ENCODE measurements at places on chromosomes 4 and X.

- DNase-seq: no peak
Observed at GRCh38 chr4:25881193-25881592, 18.4 kb upstream of the SEL1L3 start.

DNA sequence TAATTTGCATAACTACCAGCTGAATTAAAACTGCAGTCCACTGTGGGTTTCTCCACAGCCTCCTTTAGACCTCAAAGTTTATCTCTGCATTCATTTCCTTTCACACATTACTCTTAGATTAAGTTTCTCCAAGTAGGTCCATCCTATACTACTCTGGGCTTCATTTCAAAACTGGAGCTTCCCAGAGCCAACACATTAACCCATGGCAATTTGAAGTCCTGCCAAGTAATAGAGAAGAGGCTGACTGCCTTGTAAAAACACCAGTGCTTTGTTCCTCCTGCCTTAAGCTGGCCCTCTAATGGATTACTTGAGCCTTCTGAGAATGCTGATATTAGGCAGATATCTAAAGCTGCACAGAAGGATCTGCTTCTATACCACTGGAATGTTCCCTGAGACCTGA lies 997.2 kb upstream of the SLIT2 start:
- no peak for DNase-seq

DNA sequence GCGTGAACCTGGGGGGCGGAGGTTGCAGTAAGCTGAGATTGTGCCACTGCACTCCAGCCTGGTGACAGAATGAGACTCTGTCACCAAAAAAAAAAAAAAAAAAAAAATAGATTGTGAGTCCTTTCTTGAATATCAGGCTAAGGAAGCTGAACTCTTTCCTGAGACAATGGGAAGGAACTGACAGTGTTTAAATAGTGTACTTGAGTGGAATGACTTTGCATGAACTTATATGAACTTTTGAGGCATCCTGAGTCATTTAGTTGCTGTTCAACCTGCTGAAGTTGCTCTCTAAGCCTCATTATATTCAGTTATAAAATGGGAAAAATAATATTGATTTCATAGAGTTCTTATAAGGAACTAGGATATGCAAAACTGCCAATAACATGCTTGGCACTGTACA lies 79.3 kb upstream of the LIMCH1 start:
- DNase-seq: no peak

GRCh38 chr4:101795704-101796103 lies 5.2 kb downstream of the BANK1 start:
- no peak for DNase-seq

- DNase-seq: no peak
Observed at GRCh38 chrX:12953420-12953819, 21.5 kb upstream of the TMSB4X start.

DNA sequence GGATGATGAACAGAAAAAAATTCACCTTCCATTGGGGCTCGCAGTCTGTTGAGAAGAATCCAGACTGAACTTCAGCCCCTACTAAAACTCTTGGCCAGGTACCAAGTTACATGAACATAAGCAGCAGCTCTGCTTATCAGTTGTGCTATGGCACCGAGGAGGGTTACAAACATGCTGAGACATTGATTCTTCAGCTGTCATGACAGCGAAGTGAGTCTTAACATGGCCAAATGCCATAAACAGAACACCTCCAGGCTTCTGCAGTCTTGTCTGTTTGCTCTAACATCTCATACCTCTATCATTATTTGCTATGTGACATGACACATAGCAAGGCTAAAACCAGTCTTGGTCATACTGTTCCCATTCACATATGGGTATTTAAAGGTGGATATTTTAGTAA lies 521.5 kb downstream of the GRID2 start:
- DNase-seq: no peak

DNA sequence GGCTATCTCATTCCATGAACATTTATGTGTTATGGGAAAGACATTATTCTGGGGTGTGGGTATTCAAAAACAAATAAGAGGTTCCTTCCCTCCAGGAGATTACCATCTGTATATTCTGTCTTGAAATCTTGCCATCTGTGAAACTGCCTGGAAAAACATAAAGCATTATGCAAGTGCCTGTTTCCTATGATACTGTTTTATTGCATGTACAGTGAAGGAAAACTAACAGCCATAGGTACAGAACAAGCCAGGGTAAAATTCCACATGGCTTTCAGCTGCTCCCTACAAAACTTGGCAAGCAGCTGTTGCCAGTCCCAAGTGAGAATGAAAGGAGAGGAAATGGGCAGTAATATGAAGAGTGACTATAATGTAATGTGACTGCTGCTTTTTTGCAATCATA lies 136.0 kb downstream of the GUCY2F start:
- DNase-seq: no peak

GRCh38 chr4:38682336-38682735 lies 18.3 kb downstream of the KLF3 start:
- no peak for DNase-seq

DNA sequence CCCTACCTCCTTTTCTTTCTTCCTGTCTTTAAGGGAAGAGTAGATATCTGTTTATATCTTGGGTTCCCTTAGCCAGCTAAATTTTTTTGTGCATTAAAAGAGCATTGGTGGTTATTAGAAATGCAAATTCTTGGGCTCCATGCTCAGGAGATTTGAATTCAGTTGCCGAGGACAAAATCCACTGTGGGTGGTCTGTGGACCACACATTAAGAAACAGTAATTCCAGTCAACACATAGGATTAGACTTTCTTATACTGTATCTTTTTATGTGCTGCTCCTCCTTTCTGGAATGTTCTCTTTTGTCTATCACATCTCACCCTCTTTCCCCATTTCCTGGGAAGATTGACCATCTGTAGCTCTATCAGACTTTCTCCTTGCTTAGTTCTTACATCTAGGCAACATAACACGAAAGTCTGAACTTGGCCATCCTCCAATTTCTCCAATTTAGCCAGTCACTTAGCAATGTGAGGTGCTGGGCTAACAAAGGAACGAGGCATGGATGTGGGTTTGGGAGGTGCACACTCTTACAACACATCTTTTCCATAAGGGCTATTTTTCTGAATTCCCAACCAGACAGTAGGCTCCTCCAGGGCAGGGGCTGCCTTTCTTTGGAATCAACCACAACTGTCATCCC lies 5.3 kb upstream of the PDLIM3 start:
- no peak for DNase-seq

DNA sequence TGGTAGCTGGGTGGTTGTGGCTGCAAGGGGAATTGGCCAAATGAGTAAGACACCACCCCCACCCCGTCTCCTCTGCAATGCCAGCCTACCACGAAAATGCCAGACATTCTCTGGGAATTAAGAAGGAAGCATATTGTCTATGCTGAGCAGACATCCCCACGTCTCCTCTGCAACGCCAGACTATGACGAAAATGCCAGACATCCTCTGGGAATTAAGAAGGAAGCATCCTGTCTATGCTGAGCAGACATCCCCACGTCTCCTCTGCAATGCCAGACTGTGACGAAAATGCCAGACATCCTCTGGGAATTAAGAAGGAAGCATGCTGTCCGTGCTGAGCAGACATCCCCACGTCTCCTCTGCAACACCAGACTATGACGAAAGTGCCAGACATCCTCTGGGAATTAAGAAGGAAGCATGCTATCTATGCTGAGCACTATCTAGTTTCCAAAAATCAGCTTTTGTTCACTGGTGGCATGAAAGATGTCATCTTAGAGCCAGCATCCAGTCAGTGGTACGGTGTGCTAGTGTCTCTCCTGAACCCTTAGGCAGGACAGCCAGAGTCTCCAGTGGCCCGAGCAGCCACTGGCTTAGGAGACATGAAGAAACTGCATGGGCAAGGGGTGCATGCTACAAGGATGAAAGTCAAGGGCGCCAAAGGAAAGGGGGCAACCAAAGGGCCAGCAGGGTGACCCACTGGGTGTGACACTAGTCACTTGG lies 339.8 kb upstream of the FRG1 start:
- no peak for DNase-seq

- no peak for DNase-seq
Observed at GRCh38 chr4:52852041-52852440, 10.1 kb upstream of the RASL11B start.

DNA sequence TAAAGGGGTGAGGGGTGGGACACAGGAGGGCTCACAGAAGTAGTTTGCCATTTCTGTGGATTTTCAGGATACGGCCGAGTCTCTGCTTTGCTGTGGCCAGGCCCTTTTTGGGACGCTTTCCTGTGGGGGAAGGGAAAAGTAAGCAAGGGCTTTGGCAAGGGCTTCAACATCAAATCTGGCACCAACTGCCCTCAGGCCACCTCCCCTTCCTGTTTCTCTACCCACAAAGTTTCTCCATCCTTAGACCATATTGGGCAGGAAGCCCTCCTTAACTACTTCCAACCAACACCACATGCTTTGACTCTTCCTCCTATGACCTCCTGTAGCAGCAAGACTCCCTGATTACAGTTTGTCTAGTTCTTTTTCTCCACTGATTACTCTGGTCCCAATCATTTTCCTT lies 105.1 kb downstream of the PHF8 start:
- no peak for DNase-seq

DNA sequence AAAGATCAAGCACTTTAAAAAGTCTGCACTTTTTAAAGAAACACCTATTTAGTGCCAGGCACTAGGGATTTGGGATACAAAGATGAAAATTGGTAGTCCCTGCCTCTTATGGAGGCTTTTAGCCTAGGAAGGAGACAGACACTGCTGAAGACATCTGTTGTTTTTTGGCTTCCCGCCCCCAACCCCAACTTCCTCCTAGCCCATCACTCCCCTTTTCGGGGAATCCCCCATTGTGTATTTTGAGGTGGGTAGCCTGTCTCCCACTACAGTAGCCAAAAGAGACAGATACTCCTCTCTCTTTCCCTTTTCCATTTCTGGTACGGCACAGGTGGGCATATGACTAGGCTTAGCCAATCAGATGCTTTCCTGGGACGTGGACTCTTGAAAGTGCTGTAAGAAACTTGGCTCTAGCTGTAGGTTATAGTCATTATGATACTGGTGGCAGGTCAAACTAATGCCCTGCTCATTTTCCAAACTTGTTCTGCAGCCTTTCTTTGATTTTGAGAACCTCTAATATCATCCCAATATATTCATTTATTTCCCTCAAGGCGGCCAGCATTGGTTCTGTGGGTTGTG lies 194.6 kb upstream of the RBPJ start:
- no peak for DNase-seq

GRCh38 chr4:2927696-2928075 lies 35.5 kb downstream of the NOP14 start:
- no peak for DNase-seq

- DNase-seq: no peak
Observed at GRCh38 chrX:2723286-2723879, 28.5 kb upstream of the XG start.

- no peak for DNase-seq
Observed at GRCh38 chr4:143085224-143085623, 99.5 kb upstream of the USP38 start.

GRCh38 chrX:2819345-2820135 lies 9.2 kb upstream of the GYG2 start:
- DNase-seq: peak; percentile 20

DNA sequence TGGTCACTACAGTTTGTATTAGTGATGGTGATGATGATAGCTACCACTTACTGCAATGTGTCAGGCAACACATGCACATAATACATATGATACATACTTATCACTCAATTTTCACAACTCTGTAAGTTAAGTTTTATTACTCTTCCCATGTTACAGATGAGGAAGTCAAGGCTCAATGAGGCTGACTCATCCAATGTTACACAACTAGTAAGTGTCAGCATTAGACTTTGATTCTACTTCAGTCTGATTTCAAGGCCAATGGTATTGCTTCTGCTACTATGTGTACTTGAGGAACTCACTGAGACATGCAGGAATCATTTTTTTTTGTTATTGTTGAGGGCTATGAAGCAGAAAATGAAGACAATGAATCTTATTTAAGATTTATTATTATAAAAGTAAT lies 96.4 kb upstream of the TRPC5OS start:
- DNase-seq: no peak

DNA sequence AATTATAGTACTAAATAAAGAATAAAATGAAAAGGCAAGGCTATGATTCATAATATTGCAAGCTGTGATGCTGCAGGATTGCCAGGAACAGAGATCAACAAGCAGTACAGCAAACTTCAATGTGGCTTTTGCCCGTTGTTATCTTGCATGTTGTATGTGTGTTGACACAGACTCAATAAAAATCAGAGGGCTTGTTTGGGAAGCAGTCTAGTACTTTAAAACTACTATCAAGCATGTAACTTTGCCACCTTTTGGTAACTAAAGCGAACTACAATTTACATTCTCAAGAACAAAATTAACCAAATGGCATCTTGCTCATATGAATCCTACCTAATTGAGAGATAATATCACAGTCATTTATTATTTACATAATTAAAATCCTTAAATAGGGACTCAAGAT lies 79.8 kb upstream of the GPM6A start:
- no peak for DNase-seq

GRCh38 chr4:184655889-184656869 lies 6.6 kb downstream of the PRIMPOL start:
- DNase-seq: no peak

- DNase-seq: no peak
Observed at GRCh38 chr4:6466756-6467381, 5.5 kb downstream of the PPP2R2C start.

GRCh38 chr4:185247151-185247550 lies 37.8 kb downstream of the SNX25 start:
- DNase-seq: no peak

DNA sequence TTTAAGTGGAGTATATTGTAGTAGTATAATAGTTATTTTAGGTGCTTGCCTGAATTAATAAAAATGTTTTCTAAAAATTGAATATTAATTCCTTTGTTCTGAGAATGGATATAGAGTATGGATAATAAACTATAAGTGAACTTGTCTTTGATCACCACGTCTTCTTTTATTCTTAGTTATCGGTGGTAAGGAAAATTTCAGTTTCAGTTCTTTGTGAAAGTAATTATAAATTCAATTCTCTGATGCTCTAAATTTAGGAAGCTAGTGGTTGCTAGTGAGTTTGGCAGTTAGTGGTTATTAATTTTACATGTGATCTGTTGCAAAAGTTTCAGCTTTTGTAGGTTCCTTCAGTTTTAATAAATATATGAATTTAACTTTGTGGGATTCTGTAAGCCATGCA lies 30.8 kb downstream of the MRPL1 start:
- no peak for DNase-seq

- DNase-seq: no peak
Observed at GRCh38 chr4:8651661-8652180, 59.2 kb downstream of the CPZ start.

- DNase-seq: no peak
Observed at GRCh38 chrX:42776195-42776594, 1.8 kb downstream of the PPP1R2C start.

DNA sequence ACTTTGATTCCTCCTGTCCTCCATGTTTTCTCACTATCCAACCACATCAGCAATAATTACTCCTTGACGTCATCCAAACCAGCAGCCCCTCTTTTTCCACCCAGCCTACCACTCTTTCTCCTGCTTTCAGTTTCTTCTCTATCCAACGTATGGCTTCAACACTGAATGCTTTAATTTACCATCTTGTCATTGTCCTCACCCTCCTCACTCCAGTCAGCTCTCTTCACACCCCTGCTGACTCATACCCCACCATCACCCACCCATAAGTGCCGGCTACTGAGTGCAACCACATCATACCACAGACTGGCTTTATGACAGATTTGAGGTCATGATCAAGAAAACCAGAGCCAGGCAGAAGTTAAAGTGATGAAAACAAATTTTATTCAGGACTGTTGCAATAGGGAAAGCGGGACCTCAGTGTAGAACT lies 9.8 kb upstream of the ANXA5 start:
- DNase-seq: no peak

Measured in Calu3 (cell line).